ENCODE measurements at places on chromosomes 3 and 15.

- no peak for ATAC-seq
Measured at GRCh38 chr3:34842706-34843480, 796.4 kb upstream of the ARPP21 start.

DNA sequence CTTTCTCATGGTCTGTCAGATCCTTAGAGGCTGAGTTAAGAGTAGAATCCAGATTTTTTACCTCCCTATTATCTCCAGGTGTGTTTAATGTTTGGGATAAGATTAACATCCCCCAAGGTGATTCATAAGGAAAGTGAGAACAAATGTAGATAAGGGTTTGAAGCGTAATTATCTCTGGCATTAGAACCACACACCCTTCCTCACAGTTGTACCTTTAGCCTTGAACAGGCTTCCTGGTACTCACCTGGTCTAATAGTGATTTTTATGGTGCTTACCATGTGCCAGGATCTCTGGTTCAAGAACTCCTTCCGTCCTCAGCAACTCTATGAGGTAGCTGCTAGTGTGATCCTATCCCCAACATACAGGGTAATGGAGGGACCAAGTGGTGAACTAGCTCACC, 27.7 kb downstream of the SEMA6D start:
- no peak for ATAC-seq

DNA sequence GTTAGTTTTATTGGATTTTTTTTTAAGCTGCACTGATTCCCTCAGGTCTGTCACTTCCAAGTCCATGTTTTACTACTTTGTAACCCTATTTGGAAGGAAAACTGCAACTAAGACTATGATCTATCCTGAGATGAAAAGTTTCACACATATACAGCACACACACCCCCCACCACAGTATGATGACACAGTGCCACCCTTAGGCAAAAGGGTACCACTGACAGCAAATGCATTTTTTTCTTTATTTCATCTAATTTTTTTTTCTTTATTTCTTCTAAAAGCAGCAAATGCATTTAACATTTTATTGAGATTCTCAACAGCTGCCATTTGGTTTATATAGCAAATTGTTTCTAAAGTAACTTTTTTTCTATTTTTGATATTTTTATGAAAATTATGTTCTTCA, 21.2 kb downstream of the NGRN start:
- ATAC-seq, result peak; percentile 56

DNA sequence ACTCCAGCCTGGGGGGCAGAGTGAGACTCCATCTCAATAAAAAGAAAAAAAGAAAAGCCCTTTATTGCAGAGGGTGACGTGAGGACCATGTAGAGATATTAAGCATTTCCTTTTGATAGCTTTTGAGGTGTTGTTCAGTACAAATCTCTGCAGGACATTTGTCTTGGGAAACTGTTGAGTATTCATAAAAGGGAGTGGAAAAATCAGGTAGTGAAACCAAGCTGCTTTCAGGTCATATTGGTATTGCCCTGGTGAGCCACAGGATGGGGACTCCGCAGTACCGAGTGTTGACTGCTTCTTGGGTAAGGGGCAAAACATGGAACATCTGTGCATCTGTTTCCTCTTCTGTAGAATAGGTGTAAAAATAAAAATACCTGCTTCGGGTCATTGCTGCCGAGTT, 9.9 kb downstream of the ITPR1 start:
- ATAC-seq, result no peak

- ATAC-seq, result no peak
Measured at GRCh38 chr3:69292959-69293574, 92.8 kb downstream of the FRMD4B start.

- no peak for ATAC-seq
Measured at GRCh38 chr3:41137686-41138111, 61.6 kb upstream of the CTNNB1 start.

- ATAC-seq, result no peak
Measured at GRCh38 chr3:113573728-113574127, 41.4 kb downstream of the SIDT1 start.

- ATAC-seq, result no peak
Measured at GRCh38 chr3:158801201-158801600, 653 bp upstream of the MFSD1 start.

GRCh38 chr3:10309736-10310135, 11.2 kb downstream of the SEC13 start:
- no peak for ATAC-seq

- ATAC-seq, result no peak
Measured at GRCh38 chr3:195839260-195840010, 27.7 kb upstream of the MUC4 start.

GRCh38 chr3:63981980-63982379, 41.3 kb downstream of the PSMD6 start:
- ATAC-seq, result no peak

GRCh38 chr15:29698030-29698701, 124.1 kb downstream of the TJP1 start:
- ATAC-seq, result no peak

DNA sequence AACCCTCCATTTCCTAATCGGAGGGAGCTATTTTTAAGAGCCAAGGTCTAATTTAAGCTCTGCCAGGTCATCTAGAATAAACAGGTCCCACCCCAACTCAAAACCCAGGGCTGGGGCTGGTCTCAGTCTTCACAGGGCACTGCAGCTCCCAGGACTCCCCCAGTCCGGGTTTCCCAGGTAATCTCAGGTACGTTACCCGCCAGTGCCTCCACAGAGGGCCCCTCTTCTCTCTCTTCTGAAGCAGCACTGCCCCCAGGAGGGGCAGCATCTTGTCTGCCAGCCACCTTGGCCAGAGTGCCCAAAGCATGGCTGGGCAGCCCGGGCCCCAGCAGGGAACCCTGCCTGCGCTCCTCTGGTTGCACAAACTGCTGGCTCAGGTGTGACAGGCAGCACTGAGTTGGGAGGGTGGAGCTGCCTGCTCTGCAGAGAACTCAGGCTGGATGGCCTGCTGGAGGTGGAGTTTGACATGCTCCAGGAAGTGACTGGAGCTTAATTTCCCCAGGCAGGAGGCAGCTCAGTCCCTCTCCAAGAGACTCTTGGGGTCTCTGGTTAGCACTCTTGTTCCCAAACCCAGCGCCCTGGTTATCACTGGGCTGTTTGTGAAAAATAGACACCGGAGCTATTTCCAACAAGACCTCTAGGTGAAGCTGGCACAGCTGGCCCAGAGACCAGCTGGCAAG, at the start of gene PLA2G4F:
Gene PLA2G4F (minus strand): TSS at position 394 of the 680 bp plus-strand sequence. CDS start 87 bp downstream, at position 307.
- no peak for ATAC-seq

DNA sequence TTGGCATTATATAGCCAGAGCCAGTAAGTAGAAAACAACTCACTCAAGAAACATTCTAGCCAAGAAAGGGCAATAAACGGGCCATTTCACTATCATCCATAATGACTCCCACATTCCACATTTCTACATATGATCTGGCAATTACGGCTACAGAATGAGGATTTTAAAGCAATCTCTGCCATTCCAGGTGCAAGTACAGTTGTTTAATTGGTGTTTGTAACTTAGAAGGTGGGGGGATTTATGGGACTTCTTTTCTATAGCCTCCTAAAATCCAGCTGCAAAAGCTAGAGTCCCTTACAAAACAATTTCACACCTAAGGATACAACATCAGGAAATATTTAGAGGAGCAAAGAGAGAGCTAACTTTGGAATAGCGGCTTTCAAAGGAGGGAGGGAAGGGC, 295.4 kb upstream of the RORA start:
- ATAC-seq, result no peak

GRCh38 chr3:134481166-134481565, 4.6 kb downstream of the ANAPC13 start:
- ATAC-seq, result no peak

DNA sequence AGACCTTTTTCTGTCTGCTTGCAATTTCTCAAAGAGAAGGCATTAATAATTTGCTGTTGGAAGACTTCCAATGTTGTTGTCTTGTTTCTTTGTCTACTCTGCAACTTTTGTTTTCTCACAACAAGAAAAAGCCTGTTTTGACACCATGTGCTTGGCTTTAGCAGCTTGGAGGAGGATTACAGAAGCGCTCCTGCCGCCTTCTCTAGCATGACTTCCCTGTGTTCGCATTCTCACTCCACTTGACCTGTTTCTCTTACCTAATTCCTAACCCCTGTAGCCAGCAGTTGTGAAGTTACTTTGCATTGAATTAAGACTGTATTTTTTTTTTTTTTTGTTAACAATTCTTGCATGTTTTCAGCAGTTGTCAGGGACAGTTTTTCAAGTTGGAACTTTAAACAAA, 235.3 kb upstream of the GOLIM4 start:
- no peak for ATAC-seq

GRCh38 chr3:190560013-190560895, 46.4 kb downstream of the IL1RAP start:
- ATAC-seq, result no peak

GRCh38 chr3:107599772-107600145, 77.0 kb downstream of the BBX start:
- ATAC-seq, result no peak

GRCh38 chr3:14620512-14620911, 31.1 kb upstream of the CCDC174 start:
- ATAC-seq, result no peak

GRCh38 chr15:22808761-22809280, 22.4 kb downstream of the NIPA1 start:
- no peak for ATAC-seq

GRCh38 chr15:40137303-40138200, 23.3 kb upstream of the BUB1B start:
- ATAC-seq, result no peak

GRCh38 chr3:114451561-114452018, 157.8 kb downstream of the TIGIT start:
- no peak for ATAC-seq

- ATAC-seq, result peak; percentile 41
Measured at GRCh38 chr15:43249699-43250203, 17.0 kb downstream of the TGM5 start.

GRCh38 chr3:104628185-104628789, 738.4 kb upstream of the ALCAM start:
- no peak for ATAC-seq

GRCh38 chr15:33022629-33023028, 171.9 kb downstream of the FMN1 start:
- no peak for ATAC-seq

DNA sequence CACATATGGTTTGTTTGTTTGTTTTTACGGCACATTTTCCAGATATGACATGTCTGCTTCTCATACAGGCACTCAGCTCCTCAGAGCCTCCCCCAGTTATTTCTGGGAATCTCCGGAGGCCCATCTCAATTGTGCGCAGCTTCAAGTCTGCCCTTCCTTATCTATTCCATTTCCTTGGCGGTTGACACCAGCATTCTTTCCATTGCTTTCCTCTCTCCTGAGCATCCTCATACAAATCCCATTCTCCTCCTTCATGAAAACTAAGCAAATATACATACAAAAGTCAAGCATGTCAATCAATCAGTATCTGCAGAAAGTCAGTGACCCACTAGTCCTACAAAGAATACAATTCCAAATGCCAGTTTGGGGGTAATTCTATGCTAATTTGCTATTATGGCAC, 166.7 kb downstream of the SQOR start:
- no peak for ATAC-seq

DNA sequence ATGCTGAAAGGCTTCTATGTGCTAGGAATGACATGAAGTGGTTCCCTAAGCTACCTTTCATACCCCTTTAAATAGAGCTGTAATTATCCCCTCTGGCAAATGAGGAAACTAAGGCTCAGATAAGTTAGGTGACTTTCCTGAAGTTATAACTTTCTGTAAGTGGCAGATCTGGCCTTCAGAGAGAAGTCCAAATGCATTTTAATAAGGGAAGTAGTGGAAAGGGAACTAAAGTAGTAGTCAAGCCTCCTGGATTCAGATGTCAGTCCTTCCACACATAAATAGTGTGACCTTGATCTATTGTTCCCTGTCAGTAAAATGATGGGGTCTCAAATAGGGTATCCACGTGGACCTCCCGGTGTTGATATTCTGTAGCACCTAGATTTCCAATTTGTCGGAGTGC, 277.7 kb downstream of the EDEM1 start:
- no peak for ATAC-seq

DNA sequence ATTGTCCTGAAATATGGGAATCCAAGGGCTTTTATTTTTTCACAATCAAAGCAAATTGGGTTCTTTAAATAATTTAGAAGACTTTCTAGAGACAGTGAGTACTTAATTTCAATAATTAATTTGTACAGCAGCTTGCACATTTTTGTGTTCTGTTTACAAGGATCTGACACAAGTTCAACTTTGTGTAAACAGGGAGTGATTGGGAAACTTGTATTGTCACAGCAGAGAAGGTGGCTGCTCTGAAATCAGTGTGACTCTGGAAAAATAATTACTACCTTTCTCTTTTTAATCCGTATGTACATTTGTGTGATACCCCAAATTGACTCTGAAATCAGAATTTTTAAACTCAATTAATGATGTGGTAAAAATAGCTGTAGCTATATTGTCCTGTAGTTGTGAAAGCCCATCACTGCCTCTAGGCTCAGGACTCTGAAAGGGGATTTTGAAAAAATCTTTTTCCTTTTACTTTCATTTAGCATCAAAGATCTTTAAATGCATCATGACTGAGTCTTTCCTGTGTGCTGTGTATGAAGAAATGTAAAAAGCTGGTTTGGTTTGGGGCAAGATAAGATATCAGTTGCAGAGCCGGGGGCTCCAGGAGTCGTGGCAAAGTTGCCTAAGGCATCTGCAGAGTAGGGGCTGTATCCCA, 45.1 kb downstream of the MFSD1 start:
- ATAC-seq, result no peak

DNA sequence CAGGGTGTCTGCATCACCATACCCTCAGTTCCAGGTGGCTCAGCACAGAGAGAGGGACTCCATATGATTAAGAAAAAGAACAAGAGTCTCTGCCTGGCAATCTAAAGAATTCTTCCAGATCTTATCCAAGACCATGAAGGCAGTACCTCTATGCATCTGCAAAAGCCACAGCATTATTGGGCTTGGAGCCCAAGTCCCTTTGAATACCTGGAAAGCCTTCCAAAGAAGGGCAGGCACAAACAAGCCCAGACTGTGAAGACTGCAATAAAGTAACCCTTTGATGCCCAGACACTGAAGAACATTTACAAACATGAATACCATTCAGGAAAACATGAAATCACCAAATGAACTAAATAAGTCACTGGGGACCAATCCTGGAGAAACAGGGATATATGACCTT, 60.9 kb upstream of the DIPK2A start:
- ATAC-seq, result no peak

DNA sequence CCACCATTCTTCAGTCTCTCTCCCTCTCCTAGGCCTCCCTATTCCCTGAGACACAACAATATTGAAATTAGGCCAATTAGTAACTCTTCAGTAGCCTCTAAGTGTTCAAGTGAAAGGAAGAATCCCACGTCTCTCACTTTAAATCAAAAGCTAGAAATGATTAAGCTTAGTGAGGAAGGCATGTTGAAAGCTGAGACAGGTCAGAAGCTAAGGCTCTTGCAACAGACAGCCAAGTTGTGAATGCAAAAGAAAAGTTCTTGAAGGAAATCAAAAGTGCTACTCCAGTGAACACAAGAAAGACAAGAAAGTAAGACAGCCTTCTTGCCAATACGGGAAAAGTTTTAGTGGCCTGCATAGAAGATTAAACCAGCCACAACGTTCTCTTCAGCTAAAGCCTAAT, 41.3 kb downstream of the PPM1L start:
- ATAC-seq, result no peak

- ATAC-seq, result no peak
Measured at GRCh38 chr3:35987386-35987785, 348.1 kb downstream of the ARPP21 start.

Measured in activated CD4-positive, CD25-positive, alpha-beta regulatory T cell treated with anti-CD3 and anti-CD28 coated beads, Interleukin-2, amount 50 U/mL, for 24 hours (primary cell).